ENCODE measurements at places on chromosomes 7 and 10. TPM values are rescaled to one million over a fixed set of nuclear protein-coding genes. Genes with fewer than 3 reads are reported as not detected.

GRCh38 chr10:80452640-80453039 lies 1.5 kb upstream of the TSPAN14 start:
- DNase-seq: no peak

DNA sequence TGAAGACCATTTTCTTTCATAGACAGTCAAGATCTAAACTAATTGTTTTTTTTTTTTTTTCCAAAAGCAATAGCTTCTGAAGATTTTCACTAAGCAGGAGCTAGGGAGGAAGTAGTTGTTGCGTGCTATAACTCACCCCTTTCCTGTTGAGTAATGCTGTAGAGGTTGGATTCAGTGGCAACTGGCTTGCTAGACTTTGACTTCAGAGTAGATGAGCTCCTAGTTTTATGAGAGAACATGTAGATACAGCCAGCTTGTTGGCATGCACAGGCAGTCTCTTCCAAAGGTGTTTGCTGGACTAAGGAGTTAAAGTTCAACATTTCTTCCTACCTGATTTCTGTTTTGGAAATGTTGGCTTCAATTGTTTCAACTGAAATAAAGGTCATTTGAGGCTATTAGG lies 66.2 kb upstream of the MXI1 start:
- DNase-seq: no peak

The CASTOR2 gene
- total RNA-seq: 2.5 TPM

DNA sequence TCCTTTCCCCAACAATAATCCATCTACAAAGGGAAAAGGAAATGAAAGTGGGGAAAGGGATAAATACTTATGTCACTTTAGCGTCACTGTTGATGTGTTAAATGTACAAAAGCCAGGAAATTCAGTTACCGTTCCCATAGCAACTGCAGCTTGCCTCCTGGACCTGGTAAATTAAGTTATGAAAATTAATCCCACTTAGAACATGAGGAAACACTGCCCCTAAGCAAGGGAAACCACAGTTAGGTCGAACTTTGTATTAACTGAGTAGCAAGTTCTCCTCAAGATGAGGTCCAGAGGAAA lies 338.2 kb upstream of the AOAH start:
- DNase-seq: no peak

The RAMP3 gene
- not detected for total RNA-seq

- DNase-seq: peak; percentile 19
Measured at GRCh38 chr7:27166531-27167505, 1.5 kb upstream of the HOXA9 start.

DNA sequence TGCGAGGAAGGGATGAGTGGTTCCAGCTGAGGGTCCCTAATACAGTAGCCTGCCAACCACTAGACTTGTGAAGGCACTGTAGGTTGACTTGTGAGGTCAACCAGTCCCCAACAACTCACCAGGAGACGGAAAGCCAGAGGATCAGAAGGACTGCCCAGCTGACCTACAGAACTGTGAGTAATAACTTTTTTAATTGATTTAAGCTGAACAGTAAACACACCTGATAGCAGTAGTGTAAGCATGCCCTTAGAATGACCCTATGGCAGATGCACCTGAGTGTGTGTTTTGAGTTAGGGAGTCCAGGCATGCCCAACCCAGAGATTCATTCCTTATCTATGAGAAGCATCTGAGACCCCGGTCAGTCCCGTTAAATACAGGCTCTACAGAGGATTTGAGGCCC lies 14.1 kb downstream of the PRLHR start:
- DNase-seq: no peak

GRCh38 chr10:101260764-101261481 lies 31.7 kb upstream of the LBX1 start:
- no peak for DNase-seq

DNA sequence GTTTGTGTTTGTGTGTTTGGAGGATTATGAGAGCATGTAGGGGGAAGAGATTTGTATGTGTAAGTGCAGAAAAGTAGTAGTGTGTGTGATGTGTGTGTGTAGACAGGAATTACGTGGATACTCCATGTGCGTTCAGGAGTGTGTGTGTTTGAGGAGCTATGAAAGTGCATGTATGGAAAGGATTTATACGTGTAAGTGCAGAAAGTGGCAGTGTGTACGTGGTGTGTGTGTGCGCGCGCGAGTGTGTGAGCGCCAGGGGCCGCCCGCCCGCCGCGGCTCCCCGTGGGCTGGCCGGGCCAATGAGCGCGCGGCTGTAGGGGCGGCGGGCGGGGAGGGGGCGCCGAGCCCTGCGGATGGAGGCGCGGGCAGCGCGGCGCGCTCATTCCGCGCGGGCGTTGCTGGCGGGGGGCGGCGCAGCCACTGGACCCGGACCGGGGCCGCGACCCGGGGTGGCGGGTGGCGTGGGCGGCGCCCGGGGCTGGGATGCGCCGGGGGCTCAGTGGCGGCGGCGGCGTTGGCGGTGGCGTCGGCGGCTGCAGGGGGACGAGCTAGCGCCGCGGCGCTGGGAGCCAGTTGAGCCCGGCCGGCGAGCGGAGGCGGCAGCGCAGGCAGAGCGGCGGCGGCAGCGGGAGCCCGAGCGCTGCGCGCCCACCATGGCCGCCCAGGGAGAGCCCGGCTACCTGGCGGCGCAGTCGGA lies at the start of gene BICC1:
Gene BICC1, plus strand, starts transcription at position 382 of the 697 bp plus-strand sequence. Its CDS starts 272 bp downstream, at position 654.
- peak; percentile 27 for DNase-seq

The RBM17 gene
- total RNA-seq: 246 TPM

DNA sequence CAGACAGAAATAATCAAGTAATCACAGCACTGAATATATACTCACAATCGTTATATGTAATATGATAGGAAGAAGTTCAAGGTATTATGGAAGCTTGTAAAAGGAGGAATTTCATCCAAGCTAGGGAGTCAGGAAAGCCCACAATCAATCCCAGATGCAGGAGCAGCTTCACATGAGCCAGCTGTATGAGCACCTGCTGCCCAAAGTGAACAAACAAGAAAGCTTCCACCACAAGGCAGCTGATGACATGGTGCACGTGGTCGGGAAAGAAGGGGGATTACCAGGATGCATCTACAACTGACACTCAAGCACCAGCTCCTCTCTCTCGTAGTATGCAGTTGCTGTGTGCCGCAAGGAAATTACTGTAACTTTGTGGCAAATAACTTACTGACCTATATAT lies 225.2 kb downstream of the XPNPEP1 start:
- no peak for DNase-seq

- DNase-seq: no peak
Measured at GRCh38 chr7:108253275-108254044, 123.3 kb upstream of the LAMB4 start.

DNA sequence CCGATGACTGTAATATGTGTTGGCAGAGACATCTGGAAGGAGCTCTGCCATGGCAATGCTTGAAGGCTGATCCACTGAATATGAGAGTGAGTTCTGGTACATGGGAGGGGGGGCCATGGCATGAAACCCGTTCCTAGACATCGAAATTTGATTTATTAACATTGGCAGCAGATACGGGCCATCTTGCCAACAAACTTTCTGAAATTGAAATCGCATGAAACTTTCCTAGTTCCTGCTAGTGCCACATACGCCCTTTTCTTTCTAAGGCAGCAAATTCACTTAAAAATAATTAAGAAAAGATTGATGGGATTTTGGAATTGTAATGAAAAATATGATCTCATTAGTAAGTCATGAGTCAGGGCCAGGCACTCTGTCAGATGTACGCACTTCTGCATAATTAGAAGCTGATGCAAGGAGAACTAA lies 91.8 kb upstream of the KMT2C start:
- no peak for DNase-seq

The RAB19 gene
- 11.3 TPM for total RNA-seq

All from activated CD4-positive, alpha-beta T cell treated with anti-CD3 and anti-CD28 coated beads for 36 hours (primary cell).